Stimulated activated CD8-positive, alpha-beta memory T cell treated with anti-CD3 and anti-CD28 coated beads, Interleukin-2, amount 100 ng/mL, for 1 hour (primary cell): ENCODE measurements at places on chromosomes 3 and 15.
A peak's percentile ranks its signal among the peaks of the same experiment; 100 is the strongest.

GRCh38 chr3:49813497-49814174 lies at the start of gene UBA7:
Gene UBA7, minus strand, starts transcription at chr3:49813953. Its CDS starts 166 bp downstream, at chr3:49813787.
- no peak for DNase-seq

DNA sequence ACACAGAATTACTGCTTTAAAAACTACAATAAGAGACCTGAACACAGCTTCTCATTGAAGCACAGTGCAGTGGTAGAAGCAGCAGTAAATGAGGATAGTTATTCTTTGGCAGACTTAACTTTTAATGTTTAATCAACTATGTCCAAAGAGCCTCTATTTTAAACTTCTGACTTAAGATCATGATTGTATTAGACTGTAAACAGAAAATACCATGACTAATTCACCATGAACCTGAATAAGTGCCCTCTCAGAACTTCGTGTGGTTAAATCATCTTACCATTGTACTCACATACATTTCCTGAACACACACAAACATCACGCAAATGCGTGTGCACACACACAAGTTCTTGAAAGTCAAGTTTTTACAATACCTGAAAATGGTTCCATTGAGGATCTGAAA lies 13.9 kb downstream of the CEP152 start:
- no peak for DNase-seq

- DNase-seq = no peak
These were observed 589 bp downstream of the KLF15 start for GRCh38 chr3:126356373-126357264.

GRCh38 chr3:52503788-52504424 lies 8.8 kb downstream of the STAB1 start:
- no peak for DNase-seq

DNA sequence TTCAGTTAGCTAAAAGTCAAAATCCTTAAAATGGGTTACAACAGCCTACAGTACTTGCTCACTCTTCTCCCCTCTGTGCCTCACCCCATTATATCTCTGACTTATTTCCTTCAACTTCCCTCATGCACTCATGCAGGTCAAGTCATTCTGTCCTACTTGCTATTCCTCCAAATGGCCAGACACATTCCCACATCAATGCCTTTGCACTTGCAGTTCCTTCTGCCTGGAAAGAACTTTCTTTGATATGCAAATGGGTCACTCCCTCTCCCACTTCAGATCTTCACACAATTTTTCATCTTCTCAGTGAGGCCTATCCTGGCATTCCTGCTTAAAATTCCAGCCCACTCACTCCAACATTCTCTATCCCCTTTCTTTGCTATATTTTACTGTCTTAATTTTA lies 547.2 kb upstream of the TGFBR2 start:
- DNase-seq = no peak

DNA sequence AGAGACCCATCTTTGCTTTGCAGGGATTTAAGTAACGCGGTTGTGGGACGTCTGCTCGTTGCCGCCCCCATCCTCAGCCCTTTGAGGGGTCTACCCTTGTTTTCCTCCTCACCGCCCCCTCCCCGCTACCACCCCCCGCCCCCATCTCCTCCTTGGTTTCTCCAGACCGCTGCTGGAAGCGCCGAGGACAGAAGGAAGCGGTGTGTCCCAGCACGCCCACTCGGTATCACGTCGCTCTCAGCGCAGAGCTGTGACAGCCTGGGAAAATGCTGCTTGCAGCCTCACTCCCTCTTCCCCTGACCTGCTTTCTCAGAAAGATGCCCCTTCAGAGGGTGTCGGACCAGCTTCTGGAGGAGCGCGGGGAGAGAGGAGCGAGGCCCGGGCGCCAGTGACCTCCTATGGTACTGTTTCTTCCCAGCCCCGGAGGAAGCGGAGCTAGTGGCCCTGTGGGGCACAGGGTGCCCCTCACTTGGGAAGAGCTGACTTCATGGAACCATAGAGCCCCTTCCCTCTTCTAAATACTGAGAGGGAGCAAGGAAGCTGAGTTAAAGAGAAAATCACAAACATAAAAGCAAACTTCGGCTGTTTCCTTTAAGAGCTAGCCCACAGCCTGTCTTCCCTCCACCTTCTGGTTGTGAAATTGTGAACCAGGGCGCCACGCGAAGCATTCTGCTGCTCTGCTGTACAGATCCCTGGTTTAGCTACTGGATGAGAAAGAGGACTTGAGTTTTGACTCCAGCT lies 698 bp downstream of the IL1RAP start:
- no peak for DNase-seq

DNA sequence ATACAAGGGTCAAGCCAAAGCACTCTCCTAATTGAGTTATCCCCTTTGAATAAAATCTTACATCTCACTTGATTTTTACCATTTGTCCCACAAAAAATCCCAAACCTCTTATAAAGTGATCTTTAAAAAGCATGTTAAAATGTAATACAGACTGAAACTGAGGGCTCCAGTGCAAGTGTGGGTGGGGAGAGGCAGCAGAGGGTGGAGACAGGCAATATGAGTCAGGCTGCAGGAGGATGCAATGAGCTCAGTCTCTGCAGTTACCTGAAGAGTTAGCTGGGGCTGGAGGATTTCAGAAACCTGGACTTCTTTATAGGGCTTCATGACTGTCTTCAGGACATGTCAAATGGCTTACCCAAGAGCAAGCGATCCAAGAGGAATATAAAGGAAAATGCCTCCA lies 14.2 kb upstream of the COLQ start:
- DNase-seq = no peak

GRCh38 chr3:106473576-106474475 lies 605.0 kb upstream of the CBLB start:
- DNase-seq = no peak

- DNase-seq = no peak
These were observed 11.8 kb downstream of the PLXNA1 start for GRCh38 chr3:126994661-126995245.

- DNase-seq = no peak
These were observed 14.1 kb downstream of the GPD1L start for GRCh38 chr3:32120471-32120870.

- DNase-seq = no peak
These were observed 41.6 kb upstream of the ROPN1 start for GRCh38 chr3:124033360-124034015.

DNA sequence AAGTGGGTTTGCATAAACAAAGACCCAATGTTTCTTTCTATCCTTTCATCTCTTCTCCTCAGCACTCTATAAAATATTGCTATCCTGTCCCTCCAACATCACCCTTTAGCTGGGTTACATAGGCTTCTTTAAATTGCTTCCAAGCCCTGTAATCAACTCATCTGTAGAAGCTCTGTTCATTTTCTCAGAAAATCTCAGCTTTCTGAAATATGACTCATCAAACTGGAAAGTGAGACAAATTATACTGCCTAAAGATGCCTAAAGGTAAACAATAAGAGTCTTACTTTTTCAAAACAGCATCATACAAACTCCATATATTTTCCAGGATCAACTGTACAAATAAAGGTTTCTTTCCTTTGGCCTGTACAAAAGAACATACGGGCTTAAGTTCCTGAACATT lies 33.8 kb downstream of the EFL1 start:
- no peak for DNase-seq

DNA sequence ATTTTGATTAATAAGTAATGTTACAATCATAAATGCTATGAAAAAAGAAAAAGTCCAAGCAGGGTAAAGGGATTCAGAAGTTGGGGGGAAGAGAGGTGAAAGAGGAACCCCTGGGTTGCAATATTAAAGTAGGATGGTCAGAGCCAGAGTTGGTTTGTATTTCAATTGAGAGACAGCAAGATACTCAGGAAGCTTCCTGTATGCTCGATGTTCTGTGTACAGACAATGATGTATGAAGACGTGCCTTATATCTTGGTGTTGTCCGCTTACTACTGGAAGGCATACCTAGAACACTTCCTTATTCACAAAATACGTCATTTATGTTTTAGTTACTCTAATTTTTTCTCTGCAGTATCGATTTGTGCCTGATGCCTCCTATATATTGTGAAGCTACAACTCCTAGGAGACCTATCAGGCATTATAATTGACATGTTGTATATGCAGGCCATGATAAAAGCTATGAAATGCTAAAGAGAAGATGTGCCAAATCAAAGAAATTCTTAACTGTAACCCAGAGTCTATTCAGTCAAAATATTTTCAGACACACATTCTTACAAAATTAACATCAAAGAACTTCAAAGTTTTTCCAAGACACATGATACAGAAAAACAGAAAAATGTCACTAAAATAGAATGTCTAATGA lies 87.5 kb downstream of the TBL1XR1 start:
- no peak for DNase-seq

DNA sequence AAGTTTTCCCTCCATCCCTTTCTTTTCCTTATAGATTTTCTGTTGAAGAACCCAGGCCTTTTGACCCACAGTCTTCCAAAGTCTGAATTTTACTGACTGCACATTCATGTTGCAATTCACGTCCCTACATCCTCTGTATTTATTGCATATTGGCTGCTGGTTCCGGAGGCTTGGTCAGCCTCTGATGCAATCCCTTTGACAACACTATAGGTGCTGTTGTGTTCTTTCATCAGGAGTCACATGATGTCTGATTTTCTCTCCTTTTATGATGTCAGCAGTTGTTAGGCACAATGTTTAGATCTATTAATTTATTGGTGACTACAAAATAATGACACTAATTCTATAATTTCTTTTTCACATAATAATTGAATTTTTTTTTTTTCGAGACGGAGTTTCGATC lies 8.7 kb downstream of the CYP1A1 start:
- no peak for DNase-seq

DNA sequence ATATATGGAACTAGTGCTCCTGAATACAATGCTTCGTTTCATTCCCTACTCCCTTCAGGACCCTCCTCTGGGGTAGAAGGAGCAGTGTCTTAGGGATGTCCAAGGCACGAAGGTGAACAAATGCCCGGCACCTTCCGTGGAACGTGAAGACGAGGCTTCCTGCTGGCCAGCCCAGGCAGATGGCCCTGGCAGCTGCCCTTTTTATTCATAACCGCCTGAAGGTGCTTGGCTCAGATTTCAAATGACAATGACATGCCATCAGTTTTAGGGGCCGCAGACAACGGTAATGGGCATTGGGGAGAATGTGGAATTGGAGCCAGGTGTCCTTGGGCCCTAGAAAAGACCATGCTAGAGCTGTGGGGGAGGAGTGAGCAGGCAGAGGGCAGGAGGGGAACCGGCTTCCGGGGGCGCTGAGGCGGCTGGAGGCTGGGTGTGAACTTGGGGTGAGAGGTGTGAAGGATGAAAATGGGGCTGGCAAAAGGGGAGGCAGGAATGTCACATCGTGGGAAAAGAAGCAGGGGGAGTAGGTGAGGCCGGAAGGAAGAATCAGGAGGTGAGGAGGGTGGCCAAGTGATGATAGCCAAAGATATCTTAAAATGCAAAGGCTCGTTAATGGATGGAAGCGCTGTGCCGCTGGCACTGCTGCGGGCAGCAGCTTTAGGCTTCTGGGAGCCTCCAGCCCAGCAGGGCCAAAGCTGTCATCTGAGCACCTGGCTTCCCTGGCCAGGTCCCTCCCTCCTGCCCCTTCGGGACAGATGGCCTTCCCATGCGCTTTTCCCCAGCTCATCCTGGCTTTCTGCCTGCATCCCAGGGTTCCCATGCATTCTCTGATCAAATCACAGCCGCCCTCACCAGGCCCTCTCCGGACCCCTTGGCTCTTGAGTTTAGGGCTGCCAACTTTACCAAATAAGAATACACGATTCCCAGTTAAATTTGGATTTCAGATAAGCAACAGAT lies 93.7 kb downstream of the TMEM266 start:
- DNase-seq = no peak

- no peak for DNase-seq
These were observed 112.5 kb downstream of the ADAMTS9 start for GRCh38 chr3:64575211-64575844.

DNA sequence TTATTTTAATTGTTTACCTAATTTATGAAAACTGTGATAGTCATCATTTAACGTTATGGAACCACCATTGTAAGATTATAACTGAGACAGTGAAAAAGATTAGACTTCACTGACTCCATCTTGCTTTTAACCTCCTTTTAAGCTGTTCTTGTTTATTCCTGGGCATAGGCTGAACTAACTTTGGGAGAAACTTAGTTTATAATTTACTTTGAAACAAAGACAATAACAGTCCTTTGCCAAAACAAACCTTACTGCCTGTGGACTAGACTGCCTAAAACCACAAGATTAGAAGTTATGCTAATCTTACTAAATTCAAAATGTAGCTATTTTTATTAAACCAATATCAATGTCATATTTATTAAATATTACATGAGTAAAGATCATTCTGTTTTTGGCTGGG lies 44.3 kb upstream of the TMEM45A start:
- DNase-seq = no peak

GRCh38 chr3:12342151-12342550 lies 53.3 kb downstream of the PPARG start:
- DNase-seq = no peak

- DNase-seq = no peak
These were observed 65.6 kb upstream of the CTXND1 start for GRCh38 chr15:80317389-80318182.

- no peak for DNase-seq
These were observed 33.6 kb upstream of the FEZF2 start for GRCh38 chr3:62406945-62407344.

- peak; percentile 34 for DNase-seq
These were observed 142.7 kb downstream of the GADL1 start for GRCh38 chr3:30751610-30752299.

GRCh38 chr3:56123487-56123886 lies 344.8 kb downstream of the ERC2 start:
- no peak for DNase-seq

DNA sequence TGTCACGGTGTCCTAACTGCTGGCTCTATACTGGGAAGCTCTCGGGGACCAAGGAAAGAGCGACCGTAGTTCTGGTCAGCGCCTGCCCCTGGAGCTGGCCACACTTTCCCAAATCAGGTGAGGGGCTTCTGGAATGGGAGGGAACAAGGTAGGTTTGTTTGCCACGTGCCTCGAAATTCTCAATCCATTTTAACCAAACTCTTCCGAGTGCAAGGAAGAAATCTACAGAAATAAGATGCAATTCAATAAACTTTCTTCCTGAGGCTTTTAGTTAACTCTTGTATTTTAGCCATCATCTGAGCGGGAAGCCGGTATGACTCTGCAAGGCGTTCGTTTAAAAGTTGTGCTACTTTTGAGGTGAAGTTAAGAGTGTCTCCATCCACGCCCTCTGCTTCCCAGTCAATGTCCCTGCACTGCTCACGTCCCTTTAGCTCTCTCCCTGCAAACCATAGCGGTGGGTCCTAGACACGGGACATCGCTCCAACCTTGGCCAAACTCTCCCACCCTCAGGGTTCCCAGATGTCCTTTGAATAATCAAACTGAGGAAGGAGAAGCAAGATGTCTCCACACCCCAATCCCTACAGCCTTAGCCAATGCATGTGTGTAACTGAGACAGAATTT lies 597 bp downstream of the AGTR1 start:
- no peak for DNase-seq

DNA sequence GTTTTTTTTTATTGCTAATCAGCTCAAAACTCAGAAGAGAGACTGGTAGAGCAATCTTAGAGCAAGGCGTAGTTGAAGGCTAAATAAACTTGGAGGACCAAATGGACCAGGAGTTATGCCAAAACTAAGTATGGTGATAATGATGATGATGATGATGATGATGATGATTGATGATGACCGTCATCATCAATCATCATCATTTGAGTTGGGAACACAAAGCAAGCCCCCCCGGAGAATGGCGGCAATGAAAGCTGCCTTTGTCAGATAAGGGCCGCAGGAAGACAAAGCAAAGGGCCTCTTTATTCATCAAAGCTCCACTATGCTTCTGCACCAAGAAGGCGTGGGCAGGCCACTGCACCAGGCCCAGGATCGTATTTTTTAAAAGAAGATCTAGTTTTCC lies 82.1 kb upstream of the RAD18 start:
- DNase-seq = no peak

- no peak for DNase-seq
These were observed 85.3 kb downstream of the ASB7 start for GRCh38 chr15:100687582-100688141.

GRCh38 chr15:58705105-58705504 lies 44.4 kb downstream of the ADAM10 start:
- no peak for DNase-seq
